T1000 (cell line): ENCODE measurements at places on chromosomes 12 and 14.
A peak's percentile ranks its signal among the peaks of the same experiment; 100 is the strongest.

DNA sequence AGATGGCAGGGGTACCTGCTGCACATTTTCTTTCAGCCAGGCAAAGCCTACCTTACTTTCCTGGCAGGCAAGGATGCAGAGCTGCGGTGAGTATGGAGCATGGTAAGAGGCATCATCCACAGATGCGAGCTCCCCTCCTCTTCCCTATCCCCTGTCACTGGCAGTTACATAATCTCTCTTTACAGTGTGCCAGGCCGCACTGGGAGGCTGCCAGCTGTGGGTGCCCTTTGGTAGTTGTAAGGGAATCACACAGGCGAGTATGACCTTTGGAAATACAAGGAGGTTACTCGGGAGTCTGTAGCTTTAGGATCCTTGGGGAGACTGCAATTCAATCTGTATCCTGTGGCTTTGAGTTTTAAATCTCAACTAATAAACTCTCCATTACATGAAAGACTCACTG lies 132.5 kb downstream of the KTN1 start:
- DNase-seq: no peak

GRCh38 chr12:6965026-6965661 lies 5.3 kb downstream of the PHB2 start:
- DNase-seq: peak; percentile 13

- no peak for DNase-seq
Observed at GRCh38 chr12:90044069-90044468, 335.4 kb upstream of the ATP2B1 start.

GRCh38 chr14:104642540-104642868 lies 37.9 kb upstream of the TMEM179 start:
- no peak for DNase-seq

- no peak for DNase-seq
Observed at GRCh38 chr14:67559639-67560038, 26.5 kb downstream of the PLEKHH1 start.
